ENCODE measurements at places on chromosomes 7 and 10. TPM values are rescaled to one million over a fixed set of nuclear protein-coding genes. Genes with fewer than 3 reads are reported as not detected.

NAT16 gene
- not detected for total RNA-seq

- no peaks in the 10 kb centered on the region for H3K27me3 ChIP-seq
- H3K4me1 ChIP-seq, result no peaks in the 10 kb centered on the region
- H3K36me3 ChIP-seq, result no peaks in the 10 kb centered on the region
- no peak for DNase-seq
- H3K27ac ChIP-seq, result no peak overlapping the region
- H3K4me3 ChIP-seq, result no peak overlapping the region
These were observed 643.7 kb downstream of the INHBA start for GRCh38 chr7:41058986-41059741.

PTPRE gene
- 16.4 TPM for total RNA-seq

DNA sequence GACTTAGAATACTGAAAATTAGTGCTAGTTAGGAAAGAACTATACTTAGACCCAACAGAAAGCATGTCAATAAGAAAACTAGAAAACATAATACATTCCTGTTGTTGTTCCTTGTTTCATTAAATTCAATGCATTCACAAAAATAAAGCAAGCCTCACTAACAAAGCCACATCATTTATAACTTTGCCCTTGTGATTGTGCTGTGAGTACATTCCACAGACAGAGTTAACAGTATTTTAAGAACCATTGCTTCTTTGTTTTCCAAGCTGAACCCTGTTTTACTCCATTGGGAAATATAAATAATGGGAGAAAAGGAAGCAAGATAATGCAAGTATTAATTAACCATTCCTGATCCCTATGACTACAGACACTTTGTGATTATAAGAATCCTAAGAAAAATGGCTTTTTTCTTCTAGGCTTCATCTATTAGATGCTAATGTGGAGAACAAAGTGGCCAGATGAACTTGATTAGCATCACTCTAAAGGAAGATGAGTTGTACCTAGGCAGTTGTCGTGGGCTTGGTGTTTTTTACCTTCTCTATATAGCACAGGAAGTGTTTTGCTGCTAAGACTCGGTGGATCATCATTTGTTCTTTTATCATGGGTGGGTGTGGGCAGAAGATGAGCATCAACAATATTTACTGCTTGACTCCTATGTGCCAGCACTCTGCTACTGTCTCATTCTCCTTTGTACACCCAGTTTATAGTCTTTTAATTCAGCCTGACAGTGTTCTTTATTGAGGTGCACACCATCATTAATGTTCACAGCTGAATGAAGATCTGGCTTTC lies 34.2 kb upstream of the ZNRF2 start:
- no peak overlapping the region for H3K27ac ChIP-seq
- no peak overlapping the region for H3K4me3 ChIP-seq
- H3K4me1 ChIP-seq, result peaks cover 16% of the 10 kb centered on the region
- no peaks in the 10 kb centered on the region for H3K36me3 ChIP-seq

DNA sequence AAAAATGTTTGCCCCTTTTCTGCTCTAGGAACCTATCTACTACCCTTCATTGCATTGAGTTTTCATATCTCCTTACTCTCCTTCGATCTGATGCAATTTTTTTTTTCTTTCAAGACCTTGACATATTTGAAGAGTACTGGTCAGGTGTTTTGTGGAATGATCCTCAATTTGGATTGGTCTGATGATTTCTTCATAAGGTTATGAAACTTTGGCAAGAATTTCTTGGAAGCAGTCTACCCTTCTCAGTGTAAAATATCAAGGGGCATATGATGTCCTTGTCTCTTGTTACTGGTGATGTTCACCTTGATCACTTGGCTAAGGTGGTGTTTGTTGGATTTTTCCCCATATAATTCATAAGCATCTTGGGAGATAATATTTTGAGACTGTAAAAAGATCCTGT lies 64.7 kb downstream of the CPED1 start:
- peaks cover 3% of the 10 kb centered on the region for H3K27me3 ChIP-seq
- no peaks in the 10 kb centered on the region for H3K36me3 ChIP-seq
- no peak overlapping the region for H3K4me3 ChIP-seq
- DNase-seq, result no peak

Data from activated naive CD4-positive, alpha-beta T cell treated with anti-CD3 and anti-CD28 coated beads for 36 hours (primary cell).